ENCODE measurements at places on chromosomes 16 and 17. TPM values are rescaled to one million over a fixed set of nuclear protein-coding genes. Genes with fewer than 3 reads are reported as not detected.

The ITGB4 gene
- 4.8 TPM for total RNA-seq

The PRAC2 gene
- total RNA-seq: not detected

The MT1M gene
- not detected for total RNA-seq

The DLX3 gene
- total RNA-seq: not detected

The ZNF385C gene
- not detected for total RNA-seq

The KRT222 gene
- total RNA-seq: not detected

The TGFB1I1 gene
- total RNA-seq: 136 TPM

The TPPP3 gene
- 3.2 TPM for total RNA-seq

The CRYBA1 gene
- not detected for total RNA-seq

The ACSM2A gene
- not detected for total RNA-seq

The XPO6 gene
- total RNA-seq: 91.3 TPM

The CACNG1 gene
- not detected for total RNA-seq

The KLHL10 gene
- not detected for total RNA-seq

The TNS4 gene
- total RNA-seq: not detected

The PRAC1 gene
- not detected for total RNA-seq

The SCARF1 gene
- 131 TPM for total RNA-seq

The KRT32 gene
- not detected for total RNA-seq

The ARL5C gene
- total RNA-seq: not detected

The SOX15 gene
- not detected for total RNA-seq

The PRSS8 gene
- 1.5 TPM for total RNA-seq

The TNFRSF13B gene
- not detected for total RNA-seq

The MYO1C gene
- 173 TPM for total RNA-seq

The GPRC5C gene
- 17.5 TPM for total RNA-seq

The KRT28 gene
- not detected for total RNA-seq

The CETP gene
- 27.1 TPM for total RNA-seq

The C16orf74 gene
- total RNA-seq: 22.8 TPM

The MT2A gene
- 297 TPM for total RNA-seq

The TBC1D3 gene
- not detected for total RNA-seq

The SEZ6 gene
- total RNA-seq: not detected

The EFCAB5 gene
- 0.53 TPM for total RNA-seq

The KRT33B gene
- not detected for total RNA-seq

The ANKRD40CL gene
- total RNA-seq: not detected

The WFIKKN2 gene
- total RNA-seq: not detected

The LITAFD gene
- not detected for total RNA-seq

The HES7 gene
- not detected for total RNA-seq

The GCGR gene
- not detected for total RNA-seq

The ARL17A gene
- total RNA-seq: 3.4 TPM

The TP53TG3F gene
- not detected for total RNA-seq

The SEC14L5 gene
- not detected for total RNA-seq

The SLC5A11 gene
- total RNA-seq: 0.29 TPM

The NPTX1 gene
- 35.0 TPM for total RNA-seq

The VPS25 gene
- 67.1 TPM for total RNA-seq

The DBNDD1 gene
- 15.5 TPM for total RNA-seq

The RHBDL1 gene
- 1.6 TPM for total RNA-seq

The NTN3 gene
- 0.35 TPM for total RNA-seq

The CHD9NB gene
- total RNA-seq: 2.7 TPM

The ARL16 gene
- 38.8 TPM for total RNA-seq

The PRR29 gene
- 2.0 TPM for total RNA-seq

The SOCS3 gene
- 79.9 TPM for total RNA-seq

The TMEM100 gene
- 0.12 TPM for total RNA-seq

The TVP23A gene
- total RNA-seq: not detected

The SLC47A2 gene
- total RNA-seq: not detected

The GGA3 gene
- 32.5 TPM for total RNA-seq

The GLIS2 gene
- total RNA-seq: 5.9 TPM

The PIRT gene
- not detected for total RNA-seq

The DNAH9 gene
- not detected for total RNA-seq

The DNAI2 gene
- total RNA-seq: not detected

The TMUB2 gene
- 35.5 TPM for total RNA-seq

All from glomerular endothelial cell (primary cell).